Stimulated activated CD8-positive, alpha-beta memory T cell treated with anti-CD3 and anti-CD28 coated beads, Interleukin-4, amount 100 ng/mL, for 4 hours (primary cell): ENCODE measurements at places on chromosomes 4 and X.

- no peak for DNase-seq
These were observed 72.1 kb downstream of the CAMK2D start for GRCh38 chr4:113689394-113689793.

DNA sequence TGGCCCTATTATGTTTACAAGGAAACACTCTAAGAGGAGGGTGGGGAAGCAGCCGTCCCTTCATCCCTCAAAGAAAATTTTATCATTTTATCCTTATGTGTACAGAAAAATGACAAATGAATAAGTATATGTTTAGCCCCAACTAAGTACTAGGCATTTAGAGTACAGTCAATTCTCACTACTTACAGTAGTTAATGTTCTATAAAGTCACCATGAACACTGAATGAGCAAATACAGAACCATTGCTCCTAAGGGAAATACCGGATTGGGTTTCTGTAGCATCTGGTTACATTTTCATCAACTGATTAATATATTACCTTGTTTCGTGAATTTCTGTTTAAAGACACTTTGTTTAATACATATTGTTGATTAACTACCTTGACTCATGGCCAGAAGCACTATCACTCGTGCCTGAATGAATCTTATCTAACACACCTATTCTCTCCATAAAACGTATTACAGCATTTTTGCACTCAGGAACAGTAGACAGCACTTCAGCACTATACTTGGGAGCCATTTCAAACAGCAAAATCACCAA, 109.3 kb downstream of the ASB9 start:
- no peak for DNase-seq

DNA sequence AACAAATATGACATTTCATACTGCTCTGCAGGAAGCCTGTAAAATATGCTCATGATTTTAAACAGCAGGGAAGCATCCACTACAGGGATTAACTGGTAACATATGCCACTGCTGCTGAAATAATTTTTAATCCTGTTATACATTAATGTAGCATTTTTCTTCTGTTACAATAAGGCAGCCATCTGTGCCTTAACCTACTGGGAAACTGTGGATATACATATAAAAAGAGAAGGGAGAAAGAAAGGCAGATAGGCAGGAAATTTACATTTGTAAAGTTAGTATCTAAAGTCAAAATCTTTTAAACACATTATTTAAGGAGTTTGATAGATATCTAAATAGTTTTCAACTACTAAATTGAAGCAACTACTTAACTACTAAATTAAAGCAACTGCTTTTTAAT, 514.6 kb upstream of the KLHL4 start:
- DNase-seq, result no peak

- no peak for DNase-seq
These were observed 117.3 kb downstream of the FAM13A start for GRCh38 chr4:88939697-88940096.

- no peak for DNase-seq
These were observed 141.1 kb upstream of the KIT start for GRCh38 chr4:54516556-54517215.

- no peak for DNase-seq
These were observed 1.8 kb downstream of the DCAF12L1 start for GRCh38 chrX:126550816-126551215.

DNA sequence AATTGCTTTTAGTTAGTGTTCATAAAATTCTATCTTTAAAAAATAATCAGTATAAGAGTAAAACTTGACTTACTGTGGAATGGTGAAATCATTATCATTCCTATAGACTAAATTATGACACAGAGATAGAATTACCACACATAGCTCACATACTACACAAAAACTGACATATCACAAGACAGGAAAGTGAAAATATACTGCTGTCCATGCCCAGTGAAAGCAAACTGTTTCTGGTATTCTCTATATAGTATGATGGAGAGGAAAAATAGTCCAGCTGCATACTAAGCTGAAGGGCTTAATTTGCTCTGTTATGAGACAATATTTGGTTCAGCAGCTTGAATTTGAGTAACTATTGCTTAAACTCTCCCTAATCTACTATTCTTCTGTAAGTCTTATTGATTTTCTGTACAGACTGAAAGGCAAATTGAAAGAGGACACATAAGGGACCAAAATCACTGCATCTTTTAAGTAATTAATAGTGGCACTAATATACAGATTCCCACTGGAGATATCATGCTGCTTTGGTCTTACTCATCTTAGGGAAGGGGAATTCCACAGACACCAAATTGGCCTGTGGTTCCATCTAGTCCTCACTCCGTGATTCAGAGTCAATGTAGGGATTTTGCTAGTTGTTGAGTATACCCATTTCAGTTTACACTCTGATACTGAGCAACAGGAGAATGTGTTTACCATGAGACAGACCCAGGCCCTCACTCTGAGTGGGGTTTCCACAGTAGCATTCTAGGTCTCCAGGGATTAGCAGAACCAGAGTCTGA, 47.4 kb upstream of the AGA start:
- no peak for DNase-seq

- DNase-seq, result no peak
These were observed 73.6 kb downstream of the GABRB1 start for GRCh38 chr4:47104986-47105385.

- DNase-seq, result no peak
These were observed 40.6 kb downstream of the QRFPR start for GRCh38 chr4:121340247-121340646.

GRCh38 chrX:17292111-17292527, 82.9 kb upstream of the NHS start:
- no peak for DNase-seq

GRCh38 chr4:986428-986878, 391 bp upstream of the IDUA start:
- no peak for DNase-seq

DNA sequence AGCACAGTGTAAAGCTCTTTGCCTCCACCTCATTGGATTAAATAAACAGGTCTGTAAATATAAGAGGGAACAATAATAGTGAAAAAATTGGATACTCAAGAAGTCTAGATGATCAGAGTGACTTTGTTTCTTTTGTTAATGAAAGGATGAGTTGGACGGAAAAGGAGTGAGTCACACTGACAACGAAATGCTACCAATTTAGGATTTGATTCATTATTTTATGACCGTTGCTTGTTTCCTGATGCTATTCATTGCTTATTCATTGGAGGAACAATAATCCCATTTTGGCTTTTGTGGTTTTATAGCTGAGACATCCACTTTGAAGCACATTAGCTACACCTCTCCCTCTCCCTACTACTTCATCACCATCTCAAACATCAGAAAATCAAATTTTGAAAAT, 74.4 kb upstream of the DYNLT3 start:
- no peak for DNase-seq

GRCh38 chrX:13411496-13412207, 91.8 kb upstream of the ATXN3L start:
- no peak for DNase-seq

- no peak for DNase-seq
These were observed 41.2 kb upstream of the CLDN34 start for GRCh38 chrX:9926002-9926401.

DNA sequence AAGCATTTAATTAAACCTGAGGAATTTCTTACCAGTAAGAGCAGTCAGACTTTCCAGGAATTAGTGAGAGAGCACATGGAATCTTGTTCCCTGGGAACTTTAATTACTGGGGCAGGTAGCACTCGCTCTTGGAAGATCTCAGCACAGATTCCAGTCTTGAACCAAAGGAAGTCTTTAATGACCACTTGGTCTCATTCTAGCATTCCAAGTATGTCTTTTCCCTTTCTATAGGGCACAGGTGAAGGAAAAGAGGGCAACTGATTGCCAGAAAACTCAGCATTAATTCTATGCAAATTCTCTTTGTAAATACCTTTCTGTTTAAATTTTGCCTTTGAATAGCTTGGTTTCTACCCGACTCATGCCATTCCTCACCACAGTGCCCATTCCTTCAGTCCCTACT, 236.6 kb downstream of the LDB2 start:
- DNase-seq, result no peak

GRCh38 chr4:120918788-120919187, 3.7 kb downstream of the PRDM5 start:
- no peak for DNase-seq

DNA sequence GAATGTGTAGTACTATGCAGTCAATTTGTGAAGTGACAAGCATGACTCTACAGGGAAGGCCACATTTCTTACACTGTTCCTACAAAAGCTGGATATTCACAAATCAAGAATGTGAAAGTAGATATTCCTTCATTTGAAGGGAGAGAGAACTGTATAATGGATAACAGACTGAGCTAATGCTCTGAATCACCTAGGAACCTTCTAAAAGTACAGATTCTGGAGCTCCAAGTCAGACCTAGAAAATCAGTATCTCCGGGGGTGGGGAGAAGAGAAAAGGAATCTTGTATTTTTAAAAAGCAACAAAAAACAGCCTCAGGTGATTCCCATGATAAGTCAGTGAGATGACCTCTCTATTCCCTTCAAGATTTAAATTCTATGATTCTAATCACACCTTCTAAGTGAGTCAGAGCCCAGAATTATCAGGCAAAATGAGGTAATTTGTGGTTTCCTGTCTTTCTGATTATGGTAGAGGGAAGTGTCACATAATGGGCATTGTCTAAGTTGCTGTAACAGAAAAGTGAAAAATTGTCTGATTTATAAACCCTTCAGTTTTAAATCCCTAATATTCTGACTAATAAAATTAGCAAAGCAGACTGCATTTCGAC, 80.9 kb downstream of the IL21 start:
- no peak for DNase-seq

DNA sequence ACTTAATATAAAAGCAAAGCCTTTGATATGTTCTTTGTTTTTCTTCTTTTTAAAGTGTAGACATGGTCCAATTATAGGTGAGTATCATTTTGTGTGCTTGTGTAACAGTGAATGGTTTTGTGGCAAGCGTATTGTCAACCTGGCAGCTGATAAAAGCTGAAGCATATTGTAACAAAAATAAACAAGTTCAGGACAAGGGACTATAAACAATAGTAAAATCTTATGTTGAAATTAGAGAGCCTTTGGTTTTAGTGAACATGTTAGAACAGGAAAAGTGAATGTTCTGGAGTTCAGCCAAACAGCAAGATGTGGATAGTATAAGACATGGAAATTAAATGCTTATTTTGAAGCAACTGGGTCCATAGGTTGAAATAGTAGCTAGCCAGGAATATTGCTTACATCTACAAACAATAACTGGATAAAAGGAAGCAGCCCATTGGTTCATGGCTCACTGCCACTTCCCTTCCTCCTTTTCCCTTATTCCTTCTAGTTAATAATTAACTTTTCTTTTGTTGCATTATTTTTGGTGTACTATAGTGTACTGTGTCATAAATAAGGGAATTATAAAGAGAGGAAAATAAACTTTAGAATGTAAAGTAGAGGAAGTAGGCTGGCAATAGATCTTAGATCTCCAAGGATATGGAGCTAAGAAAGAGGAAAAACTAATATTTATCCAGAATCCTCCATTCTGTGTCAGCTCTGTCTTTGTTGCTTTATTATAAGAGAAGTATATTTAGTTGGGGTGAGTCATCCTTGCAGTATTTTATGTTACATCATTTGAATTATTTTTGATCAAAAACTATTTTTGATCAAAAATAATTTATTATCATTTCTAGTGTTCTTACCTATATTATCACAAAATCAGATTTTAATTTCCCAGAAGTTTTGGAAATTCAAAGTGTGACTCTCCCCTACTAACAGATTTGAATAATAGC, 65.6 kb downstream of the MRPL1 start:
- DNase-seq, result no peak

GRCh38 chr4:43512253-43512652, 619.7 kb downstream of the GRXCR1 start:
- no peak for DNase-seq

- no peak for DNase-seq
These were observed 8.0 kb upstream of the GUCY1A1 start for GRCh38 chr4:155658681-155659064.

- DNase-seq, result no peak
These were observed 236.1 kb downstream of the PARM1 start for GRCh38 chr4:75169020-75169419.

GRCh38 chr4:116590648-116591047, 494.7 kb downstream of the TRAM1L1 start:
- no peak for DNase-seq

- DNase-seq, result no peak
These were observed 161.6 kb upstream of the PRDX4 start for GRCh38 chrX:23505531-23506303.

DNA sequence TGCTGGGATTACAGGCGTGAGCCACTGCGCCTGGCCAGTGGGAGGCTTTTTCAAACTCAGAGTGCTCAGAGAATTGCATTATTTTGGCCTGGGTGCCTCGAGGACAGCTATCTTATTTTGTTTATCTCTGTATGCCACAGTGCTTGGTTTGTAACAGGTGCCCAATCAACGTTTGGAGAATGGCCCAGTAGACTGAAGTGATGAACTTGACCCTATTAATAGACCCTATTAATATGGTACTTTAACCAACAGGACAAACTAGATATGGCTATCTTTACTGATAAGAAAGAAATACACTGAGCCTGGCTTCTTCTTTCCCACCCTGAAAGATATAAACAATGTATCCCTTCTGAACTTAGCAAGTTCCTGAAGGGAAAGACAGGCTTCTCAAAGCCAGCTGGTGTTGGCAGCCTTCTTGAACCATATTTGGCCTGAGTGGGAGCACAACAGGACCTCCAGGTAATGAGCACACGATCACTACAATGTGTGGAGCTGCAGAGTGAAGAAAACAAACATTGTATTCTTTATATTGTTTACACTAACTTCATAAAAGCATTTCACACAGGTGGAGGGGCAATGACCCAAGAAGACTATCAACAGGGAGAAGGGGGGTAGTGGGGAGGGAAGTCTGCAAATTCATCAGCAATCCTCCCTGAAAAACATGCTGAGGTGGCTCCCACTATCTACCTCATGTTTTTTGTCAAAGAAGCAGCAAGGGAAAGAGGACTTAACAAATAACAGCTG, 41.7 kb downstream of the PRPS1 start:
- no peak for DNase-seq

DNA sequence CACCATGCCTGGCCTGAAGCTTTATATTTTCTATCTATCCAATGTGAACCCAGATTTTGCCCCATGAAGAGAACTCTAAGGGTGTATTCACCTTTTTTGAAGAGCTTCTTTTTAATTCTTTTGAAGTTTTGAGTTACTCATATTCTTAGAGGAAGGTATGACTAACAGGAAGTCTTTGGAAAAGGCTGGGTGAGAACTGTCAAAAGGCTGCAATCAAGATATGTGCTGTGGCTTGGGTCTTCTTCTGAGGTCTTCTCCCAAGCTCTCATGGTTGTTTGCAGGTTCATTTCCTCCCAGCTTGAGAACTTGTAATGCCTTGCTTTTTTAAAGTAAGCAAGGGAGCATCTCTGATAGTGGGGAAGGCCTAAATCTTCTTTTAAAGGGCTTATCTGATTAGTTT, 3.1 kb upstream of the C4orf17 start:
- no peak for DNase-seq

DNA sequence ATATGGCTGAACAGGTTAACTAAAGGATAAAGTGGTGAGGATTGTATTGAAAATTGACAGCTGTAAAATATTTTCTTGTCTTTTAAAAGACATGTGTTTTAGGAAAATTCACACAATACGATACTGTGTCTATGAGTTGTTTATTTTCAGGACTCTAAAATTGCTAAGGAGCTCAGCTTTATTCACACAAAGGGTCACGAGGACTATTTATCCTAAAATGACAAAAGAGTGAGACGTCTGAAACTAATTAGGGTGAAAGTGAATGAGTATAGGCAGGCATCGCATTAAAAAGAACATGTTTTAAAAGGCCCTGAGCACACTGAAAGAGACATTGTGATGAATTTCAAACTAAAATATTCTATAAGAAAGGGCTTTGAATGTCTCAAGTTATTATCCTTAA, 304.7 kb downstream of the SH2D1A start:
- no peak for DNase-seq
